Stimulated activated CD8-positive, alpha-beta memory T cell treated with anti-CD3 and anti-CD28 coated beads, Interleukin-4, amount 100 ng/mL, for 1 hour (primary cell): ENCODE measurements at places on chromosomes 12 and 14.

GRCh38 chr14:23361320-23361719 lies 3.7 kb downstream of the EFS start:
- DNase-seq, result no peak

DNA sequence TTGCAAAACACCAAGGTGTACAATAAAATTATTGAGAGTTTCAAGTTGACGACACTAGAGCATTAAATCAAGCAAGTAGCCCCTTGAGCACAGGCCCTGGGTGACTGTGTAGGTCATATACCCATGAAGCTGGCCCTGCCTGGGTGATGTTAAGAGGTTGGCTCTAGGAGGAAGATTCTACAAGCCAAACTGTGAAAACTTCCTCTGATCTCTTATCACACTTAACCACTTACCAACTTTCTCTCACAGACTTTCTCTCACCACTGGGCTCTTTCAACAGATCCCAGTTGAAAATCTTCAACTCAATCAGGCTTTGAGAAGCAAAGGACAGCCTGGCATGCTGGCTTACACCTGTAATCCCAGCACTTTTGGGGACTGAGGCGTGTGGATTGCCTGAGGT lies 186.9 kb upstream of the BTG1 start:
- DNase-seq, result no peak

GRCh38 chr14:100736269-100737180 lies 9.8 kb downstream of the DLK1 start:
- DNase-seq, result no peak

DNA sequence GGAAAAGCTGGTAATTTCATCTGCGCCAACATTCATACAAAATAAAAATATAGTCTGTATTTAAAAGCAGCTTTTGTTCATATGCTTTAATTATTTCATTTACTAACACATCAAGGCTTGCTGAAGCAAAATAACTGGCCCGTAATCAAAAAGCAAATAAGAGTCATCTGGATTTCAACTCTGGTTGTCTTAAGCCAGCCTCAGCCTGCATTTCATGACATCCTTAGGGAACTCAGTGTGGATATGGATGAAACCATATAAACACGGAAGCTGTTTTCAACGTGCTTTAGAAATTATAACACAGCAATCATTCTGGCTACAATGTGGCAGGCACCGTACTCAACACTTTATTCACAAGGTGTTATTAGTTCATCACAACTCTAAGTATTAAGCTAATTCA lies 852 bp downstream of the COX16 start:
- DNase-seq, result no peak

GRCh38 chr12:78388461-78388860 lies 476.1 kb upstream of the SYT1 start:
- DNase-seq, result no peak

- DNase-seq, result no peak
These were observed 249.9 kb upstream of the FLRT2 start for GRCh38 chr14:85280074-85280473.

GRCh38 chr14:33631021-33631420 lies 319.9 kb downstream of the EGLN3 start:
- no peak for DNase-seq

GRCh38 chr12:61111218-61111617 lies 1149.0 kb upstream of the USP15 start:
- DNase-seq, result no peak

DNA sequence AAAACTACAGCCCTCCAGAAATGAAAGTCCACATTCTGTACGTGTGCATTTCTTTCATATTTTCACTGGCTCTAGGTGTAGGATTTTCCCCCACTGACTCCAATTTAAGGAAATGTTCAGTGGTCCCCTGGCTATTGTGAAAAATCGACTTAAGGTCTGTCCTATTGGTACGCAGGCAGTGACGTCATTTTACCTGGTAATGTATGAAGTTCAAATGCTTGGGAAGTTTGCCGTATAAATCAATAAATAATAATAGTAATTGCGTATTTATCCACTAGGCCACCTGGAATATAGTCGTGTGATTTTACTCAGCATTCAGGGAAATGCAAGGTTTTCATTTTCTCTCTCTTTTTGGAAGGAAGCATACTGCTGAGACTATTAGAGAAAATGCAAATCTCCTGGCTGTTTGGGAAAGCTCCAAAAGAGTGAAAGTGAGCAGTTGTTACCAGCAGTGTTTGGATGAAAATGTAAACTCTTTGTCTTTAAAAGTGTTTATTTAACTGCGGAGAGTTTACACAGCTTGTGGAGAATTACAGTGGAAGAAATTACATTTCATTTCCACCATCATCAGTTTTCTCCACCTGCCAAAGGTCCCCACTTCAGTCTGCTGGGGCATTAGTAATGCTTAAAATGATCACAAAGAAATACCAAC lies 107.0 kb downstream of the EXOC5 start:
- DNase-seq, result no peak

DNA sequence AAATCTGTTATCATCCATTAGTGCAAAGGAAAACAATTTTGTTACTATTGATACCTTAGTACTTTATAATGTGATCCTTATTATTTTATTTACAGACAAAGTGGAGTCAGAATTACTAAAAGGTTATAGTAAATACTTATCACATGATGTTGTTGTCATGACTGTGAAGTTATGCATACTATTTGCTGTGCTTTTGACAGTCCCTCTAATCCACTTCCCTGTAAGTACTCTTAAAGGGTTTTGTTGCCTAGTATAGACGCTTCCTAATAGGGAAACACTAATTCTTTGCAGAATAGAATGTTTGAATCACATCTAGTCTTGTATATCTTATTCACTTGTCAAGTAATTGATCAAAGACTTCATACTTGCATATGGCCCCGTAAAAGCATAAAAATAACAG lies 69.4 kb downstream of the SLC38A6 start:
- no peak for DNase-seq

DNA sequence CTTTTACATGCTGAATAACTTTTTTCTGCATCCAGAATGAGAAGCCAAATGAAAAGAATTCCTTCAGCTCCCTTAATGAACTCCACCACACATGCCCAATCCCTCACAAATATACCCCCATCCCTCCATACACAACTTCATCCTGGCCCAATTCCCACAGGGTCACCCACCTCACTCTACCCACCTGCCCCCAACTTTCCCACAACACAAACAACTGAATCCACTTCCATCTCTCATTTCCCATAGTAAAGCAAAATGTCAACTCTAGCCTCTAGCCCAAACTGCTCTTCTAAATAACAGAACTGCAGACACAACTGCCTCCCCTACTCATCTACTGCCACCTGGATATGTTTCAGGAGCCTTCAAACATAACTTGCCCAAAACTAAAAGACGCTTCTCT lies 18.8 kb downstream of the HECTD1 start:
- no peak for DNase-seq

DNA sequence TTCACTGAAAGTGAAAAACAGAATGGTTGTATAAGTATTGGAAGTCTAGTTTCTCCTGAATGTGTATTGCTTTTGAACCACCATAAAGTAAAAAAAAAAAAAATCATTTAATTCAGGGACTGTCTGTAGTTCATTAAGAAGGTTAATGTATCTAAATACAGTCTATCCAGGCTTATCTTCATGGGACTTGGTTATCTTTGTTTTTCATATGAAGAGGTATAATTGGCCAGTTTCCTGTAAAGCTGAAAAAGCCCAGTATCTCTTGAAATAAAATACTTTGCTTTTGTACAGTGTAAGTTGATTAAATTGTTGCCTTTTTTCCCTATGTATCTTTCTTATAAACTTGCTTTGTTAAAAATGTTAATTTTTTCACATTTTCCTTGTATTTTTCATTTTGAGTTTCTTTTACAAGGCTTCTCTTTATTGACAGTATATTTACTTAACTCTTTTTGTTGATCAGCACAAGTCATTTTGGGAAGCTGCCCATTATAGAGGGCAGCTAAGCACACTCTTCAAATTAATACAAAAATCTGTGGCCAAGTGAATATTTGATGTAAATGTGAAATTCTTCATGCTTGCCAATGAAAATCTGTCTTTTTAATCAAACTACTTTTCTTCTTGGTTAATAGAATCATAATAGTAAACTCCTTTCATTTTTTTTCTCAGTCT lies 156.0 kb downstream of the TMTC3 start:
- DNase-seq, result no peak

DNA sequence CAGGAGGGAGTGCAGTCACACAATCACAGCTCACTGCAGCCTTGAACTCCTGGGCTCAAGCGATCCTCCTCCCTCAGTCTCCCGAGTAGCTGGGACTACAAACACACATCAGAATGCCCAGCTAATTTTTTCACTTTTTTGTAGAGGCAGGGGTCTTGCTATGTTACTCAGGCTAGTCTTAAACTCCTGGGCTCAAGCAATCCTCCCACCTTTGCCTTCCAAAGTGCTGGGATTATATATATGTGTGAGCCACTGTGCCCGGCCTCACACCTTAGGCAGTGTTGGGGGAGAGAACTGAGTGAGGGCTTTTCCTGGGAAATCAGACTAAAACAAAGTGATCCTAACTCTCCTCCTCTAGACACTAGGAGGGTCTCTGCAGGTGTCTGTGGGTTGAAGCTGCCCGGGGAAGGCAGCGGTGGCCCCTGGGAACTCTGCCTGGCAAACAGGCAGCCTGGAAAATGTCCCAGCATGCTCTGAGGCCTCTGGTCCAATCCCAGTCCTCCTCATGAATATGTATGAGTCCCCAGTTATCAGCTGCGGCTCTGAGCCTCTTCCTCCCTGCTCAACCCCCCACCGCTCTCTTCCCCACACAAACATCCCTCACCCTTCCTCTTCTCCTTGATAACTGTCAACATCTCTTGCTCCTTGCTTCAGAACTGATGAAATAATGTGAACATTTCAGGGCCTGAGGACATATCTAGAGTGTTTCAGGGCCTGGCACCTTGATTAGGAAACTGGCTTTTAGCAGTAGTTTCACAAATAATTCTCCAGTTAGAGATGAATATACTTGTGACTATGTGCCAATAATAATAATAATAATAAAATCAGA lies 7.9 kb upstream of the NAA25 start:
- no peak for DNase-seq

GRCh38 chr12:57461917-57462250 lies 2.3 kb downstream of the GLI1 start:
- DNase-seq, result no peak

GRCh38 chr12:44159216-44159615 lies 323.3 kb downstream of the TMEM117 start:
- no peak for DNase-seq

DNA sequence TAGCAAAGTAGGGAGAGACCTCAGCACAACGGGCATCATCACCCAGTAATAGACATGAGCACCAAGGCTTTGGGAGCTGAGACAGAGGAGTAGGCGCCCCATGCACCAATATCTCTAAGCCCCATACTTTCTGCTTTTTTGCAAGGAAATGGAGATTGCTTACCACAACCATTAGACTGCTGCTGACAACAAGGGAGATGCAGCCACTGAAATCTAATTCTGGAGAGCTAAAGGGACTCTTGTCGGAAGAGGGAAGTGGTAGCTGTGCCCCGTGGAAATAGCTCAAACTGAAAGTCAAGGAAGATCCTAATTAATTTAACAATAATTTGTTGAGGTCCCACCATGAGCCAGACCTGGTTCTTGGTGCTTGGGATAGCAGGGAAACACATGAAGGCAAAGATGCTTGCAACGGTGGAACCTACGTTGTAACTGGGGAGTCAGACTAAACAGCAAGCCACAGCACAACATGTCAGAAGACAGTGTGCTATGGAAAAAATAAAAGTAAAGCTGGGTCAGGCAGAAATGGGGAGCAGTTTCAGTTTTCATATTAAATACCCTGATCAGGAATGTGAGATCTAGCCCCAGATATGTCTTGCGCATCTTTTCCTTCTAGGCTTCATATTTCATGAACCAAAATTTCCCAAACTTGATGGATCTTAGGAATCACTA lies 1131.0 kb downstream of the BCL11B start:
- no peak for DNase-seq

DNA sequence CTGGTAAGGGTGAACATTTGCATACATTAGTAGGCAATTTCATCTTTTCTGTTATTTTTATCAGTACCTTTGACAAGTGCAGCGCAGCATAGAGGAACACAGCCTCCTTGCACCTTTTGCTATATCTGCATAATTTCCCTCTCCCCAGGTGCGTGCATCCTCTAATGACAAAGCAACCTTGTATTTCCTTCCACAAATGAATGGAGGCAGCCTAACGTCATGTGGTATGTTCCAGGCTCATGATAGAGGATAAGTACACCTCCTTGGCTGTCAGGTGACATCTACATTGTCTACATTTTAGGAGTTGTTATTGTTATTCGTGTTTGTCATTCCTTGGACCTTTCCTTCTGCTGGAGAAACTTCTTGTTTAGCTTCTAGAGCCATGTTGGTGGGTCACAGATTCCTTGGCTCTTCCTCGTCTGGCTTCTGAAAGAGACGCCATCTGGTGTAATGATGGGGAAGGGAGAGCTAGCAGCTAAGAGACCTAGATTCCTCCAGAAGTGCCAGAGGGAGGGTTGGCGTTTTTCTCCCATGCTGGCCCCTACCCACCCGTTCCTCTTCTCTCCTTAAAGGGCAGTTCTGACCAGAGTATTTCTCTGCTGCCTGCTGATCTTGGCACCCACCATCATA lies 37.0 kb downstream of the EVL start:
- DNase-seq, result no peak

- DNase-seq, result no peak
These were observed 130.3 kb downstream of the IGF1 start for GRCh38 chr12:102350070-102350469.

- no peak for DNase-seq
These were observed 16.3 kb upstream of the ABHD12B start for GRCh38 chr14:50855558-50855957.

DNA sequence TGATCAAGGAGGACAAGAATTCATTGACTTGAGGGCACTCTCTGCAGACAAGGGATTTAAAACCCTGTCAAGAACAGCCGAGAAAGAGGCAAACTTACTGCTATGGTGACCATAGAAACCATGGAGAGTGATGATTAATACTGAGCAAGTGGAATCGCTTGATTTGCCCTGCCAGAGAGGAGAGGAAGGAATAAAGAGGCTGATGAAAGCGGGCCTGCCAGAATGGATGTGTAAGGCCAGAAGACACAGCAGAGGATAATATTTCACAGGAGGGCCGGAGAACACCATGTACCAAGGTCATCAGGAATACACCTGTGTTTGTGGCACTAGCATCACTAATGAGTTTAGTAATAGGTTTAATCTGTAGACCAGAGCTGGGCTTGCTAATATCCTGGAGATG lies 221.8 kb upstream of the DCN start:
- no peak for DNase-seq

DNA sequence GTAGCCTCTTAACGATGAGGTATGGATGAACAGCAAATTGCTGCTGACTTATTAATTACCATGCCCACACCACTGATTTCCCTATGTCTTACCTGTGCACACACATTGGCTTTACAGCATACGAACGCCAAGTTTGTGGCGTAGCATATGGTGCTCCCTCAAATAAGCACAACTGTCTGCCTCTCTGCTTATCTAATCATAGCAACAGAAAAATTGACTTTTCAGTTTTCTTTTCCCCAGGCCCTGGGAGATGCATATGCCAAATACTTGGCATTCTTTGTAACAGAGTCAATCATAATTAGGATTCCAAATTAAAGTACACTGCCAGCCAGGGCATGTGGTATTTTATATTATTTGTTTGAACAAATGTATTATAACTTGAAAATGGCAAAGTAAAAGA lies 625.5 kb downstream of the DIO2 start:
- DNase-seq, result no peak
